ENCODE measurements at places on chromosomes 11 and 22.

DNA sequence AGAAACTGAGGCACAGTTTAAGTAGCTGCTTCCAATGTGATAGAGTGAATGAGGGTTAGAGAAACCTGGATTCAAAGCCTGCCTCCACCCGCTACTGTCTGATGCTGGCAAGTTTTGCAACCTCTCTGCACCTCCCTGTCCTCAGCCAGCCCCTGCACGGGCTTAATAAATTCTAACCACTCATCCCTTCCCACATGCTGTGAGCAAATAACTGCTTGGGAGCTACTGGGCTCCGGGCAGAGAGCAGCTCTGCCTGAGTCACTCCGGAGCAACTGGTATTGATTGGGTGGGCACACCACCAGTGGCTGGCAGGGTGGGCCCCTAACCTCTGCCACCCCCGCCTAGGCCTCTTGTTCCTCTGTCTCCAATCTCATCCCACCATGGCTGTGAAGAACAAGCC, 104.3 kb upstream of the SYT13 start:
- DNase-seq = peak; percentile 65

DNA sequence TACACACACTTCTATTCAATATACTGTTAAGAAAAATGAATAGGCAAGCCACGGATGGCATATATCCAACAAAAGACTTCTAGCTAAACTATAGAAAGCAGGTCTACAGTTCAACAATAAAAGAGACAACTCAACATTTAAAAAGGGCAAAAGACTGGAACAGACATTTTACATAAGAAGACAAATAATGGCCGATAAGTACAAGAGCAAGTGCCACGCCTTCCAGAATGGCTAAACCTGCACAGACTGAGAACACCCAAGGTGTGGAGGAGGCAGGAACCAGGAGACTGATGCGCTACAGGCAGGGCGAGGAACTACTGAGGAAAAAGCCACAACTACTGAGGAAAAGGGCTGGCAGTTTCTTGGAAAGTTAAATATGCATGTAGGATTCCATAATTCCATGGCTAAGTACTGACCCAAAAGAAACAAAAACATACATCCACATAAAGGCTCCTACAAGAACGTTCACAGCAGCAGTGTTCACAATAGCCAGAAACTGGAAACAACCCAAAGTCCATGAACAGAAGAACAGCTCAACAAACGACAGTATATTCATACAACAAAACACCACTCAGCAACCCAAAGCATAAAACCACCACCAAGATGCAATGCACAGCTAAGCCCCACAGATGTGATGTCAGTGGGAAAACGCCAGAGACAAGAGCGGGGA, 9.6 kb upstream of the MOB2 start:
- DNase-seq = no peak

GRCh38 chr11:57279116-57279515, 42.1 kb upstream of the APLNR start:
- no peak for DNase-seq

GRCh38 chr11:729492-730074, 17.7 kb upstream of the TALDO1 start:
- DNase-seq = no peak

DNA sequence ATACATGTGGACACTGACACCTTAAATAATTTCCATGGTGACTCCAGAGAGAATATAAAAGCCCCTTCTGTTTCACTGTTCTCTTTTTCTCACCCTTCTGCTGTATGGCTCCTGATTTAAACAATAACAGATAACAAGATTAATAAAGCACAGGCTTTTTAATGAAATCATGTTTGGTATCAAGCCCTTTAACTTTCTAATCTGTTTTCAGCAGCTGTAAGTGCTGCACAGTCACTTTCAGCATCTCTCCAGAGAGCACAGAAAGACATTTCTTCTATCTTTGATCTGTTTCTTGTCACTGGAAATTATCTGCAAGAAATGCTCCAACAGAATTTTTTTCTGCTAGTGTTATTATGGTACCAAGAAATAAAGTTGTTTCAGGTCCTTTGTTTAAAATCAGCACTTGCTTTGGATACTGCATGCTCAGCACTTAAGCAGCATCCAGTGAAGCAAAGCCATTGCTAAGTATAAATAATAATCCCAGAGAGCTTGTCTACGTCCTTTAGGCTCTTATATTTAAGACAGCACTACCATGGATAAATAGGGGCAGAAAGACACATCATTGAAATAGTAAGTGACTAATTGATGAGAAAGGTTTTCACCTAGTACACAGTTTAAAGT, 134.2 kb upstream of the CARD18 start:
- DNase-seq = no peak

- DNase-seq = no peak
Observed at GRCh38 chr22:23553438-23553837, 26.7 kb downstream of the IGLL1 start.

DNA sequence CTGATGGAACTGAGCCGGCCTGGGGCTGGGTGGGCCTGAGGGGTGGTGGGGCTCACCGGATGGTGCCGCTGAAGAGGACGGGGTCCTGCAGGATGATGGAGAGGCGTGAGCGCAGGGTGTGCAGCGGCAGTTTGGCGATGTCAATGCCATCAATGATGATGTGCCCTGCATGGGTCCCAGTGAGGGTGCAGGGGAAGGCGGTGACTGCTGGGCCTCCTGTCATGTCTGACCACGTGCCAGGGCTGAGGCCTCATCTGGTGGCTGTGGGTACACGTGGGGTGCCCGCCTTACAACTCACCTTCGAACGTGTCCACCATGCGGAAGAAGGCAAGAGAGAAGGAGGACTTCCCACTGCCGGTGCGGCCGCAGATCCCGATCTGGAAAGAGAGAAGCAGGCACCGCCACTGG, 7.1 kb upstream of the KCNJ11 start:
- no peak for DNase-seq

DNA sequence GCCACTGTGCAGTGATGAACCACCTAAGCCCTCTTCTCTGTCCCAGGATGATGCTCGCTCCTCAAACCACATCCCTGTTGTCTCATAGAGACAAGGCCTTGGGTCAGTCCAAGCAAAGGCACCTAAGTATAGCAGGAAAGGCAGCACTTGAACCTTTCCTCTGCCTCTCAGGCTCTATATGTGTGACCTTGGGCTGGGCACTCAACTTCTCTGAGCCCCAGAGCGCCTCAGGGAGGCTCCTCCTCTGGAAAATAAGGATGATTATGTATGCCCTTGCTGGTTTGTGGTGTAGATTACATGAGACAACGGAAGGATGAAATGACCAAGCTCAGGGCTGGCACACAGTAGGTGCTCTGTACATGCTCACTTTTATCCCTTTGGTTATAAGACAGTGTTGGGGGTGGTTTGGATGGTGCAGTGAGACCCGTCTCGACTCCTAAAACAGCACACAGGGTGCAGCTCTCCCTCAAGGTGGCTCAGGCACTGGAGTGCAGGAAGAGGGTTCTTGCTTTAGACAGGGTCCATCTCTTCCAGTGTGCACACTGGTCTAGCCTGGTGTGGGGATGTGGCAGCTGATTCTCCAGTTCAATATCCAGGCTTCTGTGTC, 40.2 kb upstream of the ACCSL start:
- DNase-seq = no peak

- DNase-seq = no peak
Observed at GRCh38 chr11:1502168-1502953, 15.8 kb upstream of the MOB2 start.

DNA sequence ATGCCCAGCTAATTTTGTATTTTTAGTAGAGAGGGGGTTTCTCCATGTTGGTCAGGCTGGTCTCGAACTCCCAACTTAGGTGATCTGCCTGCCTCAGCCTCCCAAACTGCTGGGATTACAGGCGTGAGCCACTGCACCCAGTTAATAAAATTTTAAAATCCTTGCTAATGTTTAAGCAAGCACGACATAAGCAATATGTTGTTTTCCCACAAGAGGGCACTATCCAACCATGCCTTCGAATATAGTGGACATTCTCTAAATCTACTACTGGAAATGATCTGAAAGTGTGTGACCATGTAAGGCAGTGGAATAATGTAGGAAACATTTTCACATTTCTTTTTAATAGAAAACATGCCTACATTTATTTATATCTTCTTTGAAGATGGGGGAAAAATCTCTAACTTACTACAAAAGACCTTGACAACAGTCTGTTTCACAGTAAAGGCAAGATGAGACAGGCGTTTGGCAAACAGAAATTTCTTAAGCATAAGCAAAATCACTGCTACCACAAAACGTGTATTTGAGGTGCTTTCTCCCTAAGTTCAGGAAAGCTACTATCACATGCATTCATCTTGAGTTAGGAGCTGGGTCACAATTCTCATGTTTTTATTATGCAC, 38.2 kb downstream of the PITPNB start:
- no peak for DNase-seq

- DNase-seq = peak; percentile 73
Observed at GRCh38 chr11:70568035-70568813, 169.9 kb downstream of the CTTN start.

GRCh38 chr11:120605469-120605868, 93.9 kb downstream of the GRIK4 start:
- no peak for DNase-seq

GRCh38 chr11:75767228-75767572, 1.4 kb upstream of the DGAT2 start:
- DNase-seq = no peak

GRCh38 chr11:42890773-42891172, 421.0 kb upstream of the API5 start:
- no peak for DNase-seq

DNA sequence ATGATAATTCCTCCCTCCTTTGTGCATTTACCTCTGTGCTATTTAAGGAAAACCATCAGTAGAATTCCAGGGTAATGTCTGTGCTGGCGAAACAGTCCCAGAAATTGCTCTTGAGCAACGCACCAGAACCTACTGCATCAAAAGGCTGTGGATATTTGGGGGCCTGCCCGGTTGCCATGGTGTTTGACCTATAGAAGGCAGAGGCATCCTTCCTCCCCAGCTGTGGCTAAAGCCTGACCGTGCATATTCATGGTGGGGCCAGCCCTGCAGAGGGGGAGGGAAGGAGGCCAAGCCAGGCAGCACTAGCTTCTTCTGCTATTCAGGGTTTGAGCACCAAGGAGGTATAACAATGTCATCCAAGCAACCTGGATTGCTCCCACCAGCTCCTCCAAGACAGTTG, 215.0 kb upstream of the E2F8 start:
- DNase-seq = no peak
